CD8-positive, alpha-beta memory T cell (primary cell): ENCODE measurements at places on chromosomes 12 and 14. TPM values are rescaled to one million over a fixed set of nuclear protein-coding genes. Genes with fewer than 3 reads are reported as not detected.

DNA sequence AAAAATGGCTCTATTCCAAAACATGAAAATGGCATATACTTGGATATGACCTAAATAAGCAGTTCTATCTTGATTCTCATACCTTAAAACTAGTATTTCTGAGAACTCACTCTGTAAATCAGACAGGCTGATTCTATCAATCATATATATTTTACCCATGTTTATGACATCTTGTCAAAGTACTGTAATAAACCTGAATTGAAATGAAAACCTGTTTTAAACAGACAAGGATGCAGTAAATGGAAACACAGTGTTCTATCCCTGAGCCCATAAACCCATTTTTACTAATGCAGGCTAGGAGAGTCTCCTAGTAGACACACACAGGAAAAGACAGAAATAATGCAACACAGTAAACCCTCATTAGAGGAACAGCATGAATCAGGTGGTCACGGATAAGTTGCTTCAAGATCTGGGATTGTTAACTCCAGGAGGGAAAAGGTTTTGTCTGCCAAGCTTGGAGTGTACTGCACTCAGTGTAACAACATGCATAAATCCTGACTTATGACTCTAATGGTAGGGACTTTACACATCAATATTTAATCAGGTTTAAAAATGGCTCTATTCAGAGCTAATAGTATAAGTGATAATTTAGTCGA is 93.6 kb upstream of the CPNE8 start:
- no peak for DNase-seq

PGF gene
- 0.29 TPM for total RNA-seq

DNA sequence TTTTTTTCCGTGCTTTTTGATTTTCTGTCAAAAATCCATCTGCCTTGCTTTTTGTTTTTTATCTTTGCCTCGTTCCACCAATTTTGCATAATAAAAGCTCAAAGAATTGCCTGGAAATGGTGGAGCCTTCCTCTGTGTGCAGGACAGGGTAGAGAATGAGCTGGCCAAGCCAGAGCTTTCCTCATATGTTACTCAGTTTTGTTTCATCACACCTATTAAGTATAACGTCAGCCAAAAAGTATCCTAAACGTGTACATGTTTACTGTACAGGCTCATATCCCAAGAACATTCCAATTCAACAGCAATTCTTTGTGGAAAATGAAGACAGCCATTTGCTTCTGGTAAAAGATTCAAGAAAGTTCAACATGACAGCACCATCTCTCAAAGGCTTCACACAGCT is 191.2 kb upstream of the LMNTD1 start:
- DNase-seq: no peak

OAS2 gene
- total RNA-seq: 40.1 TPM

GRCh38 chr14:102760496-102761193 is 16.6 kb upstream of the TRAF3 start:
- no peak for DNase-seq

DNA sequence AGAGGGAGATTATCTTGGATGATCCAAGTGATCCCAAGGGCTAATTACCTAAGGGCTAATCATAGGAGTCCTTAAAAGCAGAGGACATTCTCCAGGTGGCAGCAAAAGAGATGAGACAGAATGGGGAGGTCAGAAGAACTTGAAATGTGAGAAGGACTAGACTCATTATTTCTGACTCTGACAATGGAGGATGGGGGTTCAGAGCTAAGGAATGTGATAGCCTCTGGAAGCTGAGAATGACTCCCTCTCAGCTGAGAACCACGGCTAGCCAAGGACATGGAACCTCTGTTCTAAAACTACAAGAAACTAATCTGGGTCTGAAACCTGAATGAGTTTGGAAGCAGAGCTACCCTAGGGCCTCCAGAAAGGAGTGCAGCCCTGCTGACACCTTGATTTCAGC is 35.6 kb upstream of the ANKS1B start:
- DNase-seq: no peak

GRCh38 chr14:26596543-26597061 is 1.2 kb downstream of the NOVA1 start:
- DNase-seq: no peak

DNA sequence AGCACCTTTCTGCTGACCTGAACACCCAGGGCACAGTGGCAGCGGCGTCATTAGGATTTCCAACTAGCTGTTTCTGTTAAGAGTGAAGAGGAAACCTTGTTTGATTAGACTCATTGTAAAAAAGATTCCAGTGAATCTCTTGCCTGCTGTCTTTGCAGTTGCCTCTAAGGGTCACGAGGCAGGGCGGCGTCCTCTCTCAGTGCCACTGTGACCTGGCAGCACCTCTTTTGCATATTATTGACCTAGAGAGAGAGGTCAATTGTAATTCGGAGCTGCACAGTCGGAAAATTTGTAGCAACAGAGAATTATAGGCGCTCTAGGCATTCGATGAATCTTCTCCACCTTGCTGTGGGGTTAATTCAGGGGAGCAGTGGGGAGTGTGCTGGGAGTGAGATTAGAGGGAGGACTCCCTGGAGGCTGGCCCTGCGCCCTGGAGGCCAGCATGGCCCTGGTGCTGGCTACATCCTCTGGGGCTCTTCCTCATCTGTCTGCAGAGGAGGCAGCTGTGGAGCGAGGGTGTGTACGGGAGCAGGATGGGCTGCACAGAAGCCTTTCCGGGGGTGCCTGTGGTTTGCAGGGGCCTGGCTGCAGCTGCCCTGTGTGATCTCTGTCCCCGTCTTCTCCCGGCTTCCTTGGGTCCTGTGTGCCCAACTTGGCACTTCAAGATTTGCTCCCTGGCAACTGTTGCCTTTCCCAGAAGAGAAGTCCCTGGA is 14.3 kb downstream of the PACS2 start:
- no peak for DNase-seq

CLEC1B gene
- total RNA-seq: not detected

- DNase-seq: no peak
Measured at GRCh38 chr12:6430124-6430989, 14.4 kb upstream of the CD27 start.

DNA sequence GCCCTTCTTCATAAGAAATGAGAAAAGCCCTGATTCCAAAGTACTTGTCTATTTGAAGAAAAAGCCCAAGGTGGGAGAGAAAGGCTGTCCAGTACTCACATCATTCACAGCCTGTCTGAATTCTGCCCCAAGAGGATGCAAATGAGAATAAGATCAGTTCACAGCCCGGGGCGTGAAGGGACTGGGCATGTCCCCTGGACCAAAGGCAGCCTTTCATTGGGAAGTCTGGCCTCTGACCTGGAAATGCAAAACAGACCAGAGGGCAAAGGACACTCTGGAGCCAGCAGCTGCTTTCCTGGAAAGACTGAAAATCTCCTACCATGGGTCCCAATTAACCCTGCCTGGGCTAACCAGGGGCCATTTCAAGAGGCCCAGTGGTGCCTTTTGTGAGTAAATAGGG is 191.2 kb upstream of the PELI2 start:
- no peak for DNase-seq

DNA sequence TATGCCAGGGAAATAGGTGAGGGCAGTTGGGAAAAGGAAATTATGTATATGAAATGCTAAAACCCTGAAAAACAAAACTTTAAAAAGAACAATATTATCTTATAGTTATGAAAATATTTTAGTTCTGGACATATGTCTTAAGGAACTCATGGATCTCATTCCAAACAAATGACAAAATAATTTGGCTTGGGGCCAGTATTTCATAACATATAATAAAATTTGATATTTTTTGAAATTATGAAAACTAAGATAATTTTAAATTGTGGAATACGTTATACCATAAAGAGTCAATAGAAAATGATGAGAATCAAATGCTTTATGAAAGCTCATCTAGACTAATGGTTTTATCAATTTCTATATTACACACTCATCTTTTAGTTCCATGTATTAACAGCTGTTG is 173.8 kb upstream of the DCN start:
- DNase-seq: no peak

DNA sequence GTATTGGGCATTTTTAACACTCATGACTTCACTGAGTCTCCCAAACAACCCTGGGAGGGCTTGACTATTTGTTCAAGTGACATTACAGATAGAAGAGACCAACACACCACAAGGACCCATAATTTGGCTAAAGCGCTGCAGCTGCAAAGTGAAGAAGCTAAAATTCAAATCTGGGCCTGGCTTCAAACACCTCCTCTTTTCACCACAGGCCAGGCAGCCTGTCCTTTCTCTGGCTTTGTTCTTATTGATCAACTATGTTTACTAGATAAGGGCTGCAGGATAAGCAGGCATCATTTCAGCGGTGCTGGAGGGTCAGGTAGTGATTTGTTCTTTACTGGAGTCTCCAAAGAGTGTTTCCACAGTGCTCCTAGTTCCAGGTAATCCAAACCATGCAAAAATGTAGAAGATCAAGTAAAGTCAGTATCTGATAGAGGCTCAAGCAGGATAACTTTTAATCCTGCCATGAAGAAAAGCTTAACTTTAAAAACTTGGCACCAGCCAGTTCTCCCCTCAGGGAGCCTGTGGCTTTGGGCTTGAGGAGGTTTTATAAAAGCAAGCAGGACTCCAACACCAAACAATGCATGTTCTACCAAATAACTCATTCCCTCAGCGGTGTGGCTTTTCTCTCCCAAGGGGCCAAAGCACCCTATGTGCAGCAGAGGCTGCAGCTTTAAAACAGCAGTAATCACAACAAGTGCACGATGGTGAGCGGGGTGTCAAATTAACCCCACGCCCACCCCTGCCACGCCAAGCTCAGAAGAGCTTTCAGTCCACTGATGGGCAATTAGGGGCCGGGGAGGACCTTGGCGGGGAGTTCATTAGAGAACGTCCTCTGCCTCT is 16.8 kb downstream of the CLMN start:
- DNase-seq: no peak

AHNAK2 gene
- total RNA-seq: 0.04 TPM

GRCh38 chr12:77736219-77736965 is 94.3 kb upstream of the NAV3 start:
- DNase-seq: no peak

DNA sequence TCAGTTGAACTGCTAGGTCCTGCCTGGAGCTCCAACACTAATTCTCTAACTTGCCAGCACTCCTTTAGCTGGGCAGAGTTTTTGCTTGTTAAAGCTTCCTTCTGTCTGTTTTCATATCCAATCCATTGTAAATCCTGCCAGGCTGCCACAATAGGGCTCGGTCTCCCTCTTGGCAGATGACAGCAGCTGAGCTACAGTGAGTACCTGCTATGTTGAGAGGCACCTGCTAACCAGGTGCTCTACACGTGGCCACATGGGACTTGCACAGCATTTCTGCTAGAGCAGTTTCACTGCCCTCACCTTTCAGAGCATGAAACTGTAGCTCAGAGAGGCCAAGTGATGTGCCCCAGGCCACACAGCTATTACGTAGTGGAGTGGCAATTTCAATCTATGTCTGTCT is 106.6 kb upstream of the NOS1 start:
- DNase-seq: no peak

GRCh38 chr12:114762490-114763110 is 78.6 kb upstream of the TBX3 start:
- DNase-seq: no peak

DNA sequence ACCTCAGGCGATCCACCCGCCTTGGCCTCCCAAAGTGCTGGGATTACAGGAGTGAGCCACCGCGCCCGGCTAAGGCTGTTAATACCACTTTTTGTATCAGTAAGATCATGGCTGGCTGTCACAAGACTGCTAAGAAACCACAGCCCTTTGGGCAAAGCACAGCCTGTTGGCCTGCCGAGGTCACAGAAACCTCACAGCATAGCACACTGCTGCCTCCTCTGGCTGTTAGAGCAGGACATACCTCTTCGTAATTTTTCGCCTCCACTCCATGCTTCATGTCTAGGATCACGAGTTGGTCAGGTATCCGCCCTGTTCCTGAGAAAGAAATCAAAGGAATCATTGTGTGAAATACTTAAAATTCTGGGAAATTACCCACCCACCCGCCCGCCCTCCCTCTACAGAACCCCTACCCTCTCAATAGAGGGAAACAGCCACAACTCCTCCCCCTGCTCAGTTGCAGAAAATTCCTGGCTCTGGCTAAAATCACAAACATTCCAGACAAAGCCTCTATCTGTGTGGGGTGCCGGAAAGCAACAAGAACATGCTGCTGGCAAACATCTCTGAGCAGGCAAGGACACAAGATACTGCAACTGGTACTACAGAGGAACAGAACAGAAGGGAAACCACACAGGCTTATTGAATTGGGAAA is 20.7 kb upstream of the NEK9 start:
- DNase-seq: no peak
